Activated CD4-positive, CD25-positive, alpha-beta regulatory T cell treated with anti-CD3 and anti-CD28 coated beads, Interleukin-2, amount 50 U/mL, for 24 hours (primary cell): ENCODE measurements at places on chromosomes 12 and 14.

GRCh38 chr14:95098984-95099599 lies 58.2 kb downstream of the DICER1 start:
- no peak for ATAC-seq

DNA sequence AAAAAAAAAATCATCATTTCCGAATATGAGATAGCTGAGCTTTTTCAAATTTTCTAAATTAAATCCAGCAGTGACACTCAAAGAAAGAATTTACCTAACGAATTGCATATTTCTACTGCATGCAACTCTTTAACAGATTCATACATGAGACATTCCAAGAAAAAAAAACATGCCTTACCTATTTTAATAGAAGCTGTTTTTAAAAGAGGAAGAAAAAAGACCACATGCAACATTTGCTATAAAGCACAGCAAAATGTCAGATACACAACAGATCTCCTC lies 18.5 kb downstream of the CORO1C start:
- ATAC-seq, result no peak

DNA sequence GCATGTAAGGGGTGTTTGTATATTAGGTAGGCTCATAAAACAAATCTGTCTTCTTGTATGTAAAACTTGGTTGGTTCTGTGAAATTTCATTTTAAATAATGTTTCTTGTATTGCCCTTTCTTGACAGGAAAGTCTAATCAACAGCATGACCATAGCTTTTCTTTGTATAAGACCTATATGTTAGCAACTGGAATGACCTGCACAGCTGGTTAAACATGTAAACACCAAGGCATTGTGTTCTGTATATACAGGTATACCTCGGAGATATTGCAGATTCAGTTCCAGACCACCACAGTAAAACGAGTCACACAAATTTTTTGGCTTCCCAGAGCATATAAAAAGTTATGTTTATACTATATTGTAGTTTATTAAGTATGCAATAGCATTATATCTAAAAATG lies 183.6 kb downstream of the ERC1 start:
- ATAC-seq, result no peak

- ATAC-seq, result no peak
These were observed 184.0 kb downstream of the TMEM121 start for GRCh38 chr14:105710119-105711043.

DNA sequence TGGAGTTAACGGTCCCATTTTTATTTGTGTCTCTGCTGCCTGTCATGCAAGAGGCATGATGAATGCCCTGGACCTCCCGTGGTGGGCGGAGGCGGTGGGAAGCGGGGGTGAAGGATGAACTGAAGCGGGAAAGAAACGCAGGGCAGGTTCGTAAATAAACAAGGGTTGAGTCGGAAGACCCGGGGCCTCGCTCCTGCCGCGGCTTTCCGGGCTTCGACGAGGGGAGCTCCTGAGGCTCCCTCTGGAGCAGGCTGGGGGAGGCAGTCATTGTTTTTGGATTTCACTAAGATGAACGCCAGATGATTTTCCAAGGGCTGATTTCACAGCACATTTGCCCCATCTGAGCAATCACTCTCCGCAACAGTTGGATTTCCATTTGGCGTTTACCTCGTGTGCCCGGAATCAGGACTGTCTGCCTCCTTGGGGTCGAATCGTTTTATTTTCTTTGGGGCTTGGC lies 130.2 kb downstream of the SLC38A6 start:
- ATAC-seq, result no peak

- peak; percentile 81 for ATAC-seq
These were observed 20.0 kb downstream of the BORCS5 start for GRCh38 chr12:12376646-12377448.

GRCh38 chr12:89831310-89832095 lies 122.9 kb upstream of the ATP2B1 start:
- ATAC-seq, result no peak

GRCh38 chr12:20212658-20213555 lies 155.4 kb upstream of the PDE3A start:
- ATAC-seq, result no peak

DNA sequence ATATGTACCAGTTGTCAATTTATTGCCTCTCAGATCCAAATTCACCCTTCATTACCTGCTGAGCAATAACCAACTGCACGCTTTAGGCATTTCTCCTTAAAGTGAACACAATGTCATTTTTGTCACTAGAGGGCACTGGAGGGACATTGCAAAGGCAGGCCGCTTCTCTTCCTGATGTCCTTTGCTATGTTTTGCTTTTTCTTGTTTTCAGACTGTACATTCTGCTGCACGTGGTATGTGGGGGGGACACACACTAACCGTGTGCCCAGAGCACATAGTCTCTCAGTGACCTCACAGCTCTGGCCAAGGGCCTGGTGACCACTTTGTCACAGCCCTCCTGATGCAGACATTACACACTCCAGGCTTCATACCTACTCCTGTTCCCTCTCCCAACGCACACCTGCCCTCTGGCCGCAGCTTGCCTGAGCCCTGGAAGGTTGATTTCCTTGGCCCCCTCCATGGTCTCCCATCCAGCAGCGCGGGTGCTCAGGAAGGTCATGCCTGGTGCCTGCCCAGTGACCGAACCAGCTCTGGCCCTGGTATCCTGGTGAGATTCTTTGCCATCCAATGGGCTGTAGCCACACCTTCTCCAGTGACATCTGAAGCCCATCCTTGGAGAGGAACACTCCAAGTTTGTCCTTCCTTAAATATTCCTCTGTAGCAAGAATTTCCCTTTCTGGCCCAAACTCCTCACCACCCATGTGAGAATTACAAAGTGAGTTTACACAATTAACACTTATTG lies 39.9 kb downstream of the MYO1H start:
- ATAC-seq, result no peak

DNA sequence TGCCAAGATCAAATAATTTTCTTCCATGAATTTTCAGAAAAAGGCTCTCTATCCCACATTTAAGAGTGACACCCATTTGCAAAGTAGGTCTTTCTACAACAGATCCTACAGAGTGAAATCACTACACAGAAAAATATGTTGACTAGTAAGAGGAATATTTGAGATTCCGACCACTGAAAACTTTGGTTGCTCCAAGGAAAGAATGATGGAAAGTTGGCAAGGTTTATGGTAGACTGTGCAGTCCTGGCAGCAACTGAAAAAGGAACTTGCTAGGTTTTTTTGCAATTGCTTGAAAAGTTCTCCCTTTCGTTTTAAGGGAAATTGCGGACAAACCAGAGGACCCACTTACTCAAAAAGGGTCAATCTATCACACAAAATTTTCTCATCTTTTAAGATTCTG lies 83.1 kb upstream of the TSPAN8 start:
- ATAC-seq, result no peak

GRCh38 chr14:34632411-34632978 lies 2.5 kb upstream of the SNX6 start:
- ATAC-seq, result no peak

- ATAC-seq, result no peak
These were observed 178.0 kb downstream of the DACT1 start for GRCh38 chr14:58815794-58816193.

GRCh38 chr12:16323638-16324037 lies 23.8 kb upstream of the MGST1 start:
- no peak for ATAC-seq

DNA sequence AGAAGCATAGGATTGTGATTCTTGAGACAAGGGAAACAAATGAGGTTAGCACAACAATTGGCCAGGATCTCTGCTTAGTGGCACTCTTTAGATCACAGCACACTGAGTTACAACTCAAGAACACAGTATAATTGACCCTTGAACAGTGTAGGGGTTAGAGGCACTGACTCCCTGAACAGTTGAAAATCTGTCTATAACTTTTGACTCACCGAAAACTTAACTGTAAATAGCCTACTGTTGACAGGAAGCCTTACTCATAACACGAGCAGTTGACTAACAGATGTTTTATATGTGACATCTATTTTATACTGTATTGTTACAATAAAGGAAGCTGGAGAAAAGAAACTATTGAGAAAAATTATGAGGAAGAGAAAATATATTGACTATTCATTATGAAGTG lies 296.1 kb downstream of the RERGL start:
- no peak for ATAC-seq

- no peak for ATAC-seq
These were observed 77.0 kb downstream of the GTF2A1 start for GRCh38 chr14:81143793-81144192.

DNA sequence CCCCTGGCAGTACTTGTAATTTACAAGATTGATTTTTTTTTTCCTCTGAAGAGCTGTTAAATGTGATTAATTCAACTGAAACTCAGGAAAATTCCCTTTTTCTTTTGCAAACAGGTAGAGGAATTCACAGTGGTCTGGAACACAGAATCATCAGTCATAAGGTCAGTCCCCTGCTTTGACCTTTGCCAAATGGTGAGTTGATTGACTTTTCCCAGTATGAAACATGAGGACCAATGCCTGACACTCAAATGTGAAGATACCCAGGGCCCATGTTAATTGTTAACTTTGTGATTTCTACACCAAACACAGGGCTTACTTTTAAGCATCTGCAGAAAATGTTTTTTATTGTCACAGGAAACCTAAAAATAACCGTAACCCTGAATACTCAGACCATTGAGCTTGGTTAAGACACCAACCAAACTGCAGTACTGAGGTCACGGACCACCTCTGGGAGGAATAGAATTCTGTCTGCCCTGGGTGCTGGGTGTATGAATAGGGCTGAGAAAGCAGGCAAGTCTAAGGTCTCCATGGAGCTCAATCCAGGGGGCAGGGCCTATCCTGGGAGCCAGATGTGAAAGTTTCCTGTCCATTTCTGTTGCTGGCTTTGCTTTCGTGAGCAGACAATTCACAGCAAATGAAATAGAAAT lies 192.4 kb downstream of the TMX1 start:
- ATAC-seq, result no peak

GRCh38 chr12:116642106-116642505 lies 82.9 kb downstream of the MAP1LC3B2 start:
- no peak for ATAC-seq

- no peak for ATAC-seq
These were observed 15.5 kb downstream of the BTBD7 start for GRCh38 chr14:93317210-93317874.

DNA sequence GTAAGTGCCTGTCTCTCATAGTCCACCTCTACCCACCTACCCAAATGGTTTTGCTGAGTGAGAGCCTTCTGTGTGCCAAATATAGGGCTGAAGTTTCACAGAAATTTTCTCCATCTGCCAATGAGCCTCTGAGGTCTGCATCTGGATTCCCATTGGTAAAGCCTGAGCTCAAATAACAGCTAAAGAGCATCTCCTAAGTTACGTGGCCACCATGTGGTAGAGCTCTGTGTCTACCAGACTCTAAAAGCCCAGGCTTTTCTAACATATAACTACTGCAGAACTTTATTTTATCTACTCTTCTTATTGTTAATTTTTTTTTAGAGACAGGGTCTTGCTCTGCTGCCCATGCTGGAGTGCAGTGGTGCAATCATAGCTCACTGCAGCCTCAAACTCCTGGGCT lies 16.0 kb downstream of the AMDHD1 start:
- no peak for ATAC-seq

DNA sequence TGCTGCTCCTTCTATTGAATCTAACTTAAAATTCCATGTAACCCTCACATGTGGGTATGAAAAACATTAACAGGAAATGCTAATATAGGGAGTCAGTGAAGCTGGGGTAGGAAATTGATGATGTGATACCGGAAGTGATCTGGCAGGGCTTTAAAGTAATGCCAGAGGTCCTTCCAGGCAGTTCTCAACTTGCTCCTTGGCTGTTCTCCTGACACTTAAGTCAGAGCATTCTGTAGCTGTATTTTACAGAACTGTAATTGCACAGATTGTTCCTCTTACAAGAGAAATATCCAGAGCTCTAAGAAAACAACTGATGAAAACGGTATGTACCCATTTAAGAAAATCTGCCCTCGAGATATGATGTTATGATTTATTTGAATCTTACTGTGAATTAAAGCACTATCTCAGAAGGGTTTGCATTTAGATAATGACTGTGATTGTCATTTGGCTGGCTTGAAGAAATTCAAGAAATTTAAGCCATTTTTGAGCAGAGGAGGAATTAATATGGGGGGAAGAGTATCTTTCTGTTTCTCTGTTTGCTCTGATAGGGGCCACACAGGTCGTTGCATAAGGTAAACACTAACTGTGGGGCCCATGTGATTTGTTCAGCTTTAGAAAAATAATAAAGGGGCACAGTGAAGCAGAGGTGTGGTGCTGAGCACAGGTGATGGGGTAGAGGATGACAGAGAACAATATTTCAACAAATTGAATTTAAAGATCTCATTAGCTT lies 88.4 kb downstream of the BBS10 start:
- ATAC-seq, result no peak

DNA sequence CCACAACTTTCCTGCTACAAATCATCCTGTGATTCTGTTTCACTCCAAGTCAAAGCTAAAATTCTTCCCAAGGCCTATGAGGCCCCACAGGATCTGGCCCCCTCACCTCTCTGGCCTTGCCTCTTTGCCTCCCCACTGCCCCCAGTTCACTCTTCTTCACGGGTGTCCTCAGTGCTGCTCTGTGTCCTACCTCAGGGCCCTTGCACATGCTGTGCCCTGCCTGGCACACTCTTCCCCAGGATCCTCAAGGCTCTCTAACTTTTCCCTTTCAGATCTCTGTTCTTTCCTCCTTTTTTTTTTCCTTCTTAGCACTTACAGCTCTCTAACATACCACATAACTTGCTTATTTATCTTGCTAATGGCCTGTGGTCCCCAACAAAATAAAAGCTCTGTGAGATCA lies 29.2 kb downstream of the RASAL1 start:
- ATAC-seq, result no peak

- no peak for ATAC-seq
These were observed 354.4 kb downstream of the EGLN3 start for GRCh38 chr14:33596211-33597080.

DNA sequence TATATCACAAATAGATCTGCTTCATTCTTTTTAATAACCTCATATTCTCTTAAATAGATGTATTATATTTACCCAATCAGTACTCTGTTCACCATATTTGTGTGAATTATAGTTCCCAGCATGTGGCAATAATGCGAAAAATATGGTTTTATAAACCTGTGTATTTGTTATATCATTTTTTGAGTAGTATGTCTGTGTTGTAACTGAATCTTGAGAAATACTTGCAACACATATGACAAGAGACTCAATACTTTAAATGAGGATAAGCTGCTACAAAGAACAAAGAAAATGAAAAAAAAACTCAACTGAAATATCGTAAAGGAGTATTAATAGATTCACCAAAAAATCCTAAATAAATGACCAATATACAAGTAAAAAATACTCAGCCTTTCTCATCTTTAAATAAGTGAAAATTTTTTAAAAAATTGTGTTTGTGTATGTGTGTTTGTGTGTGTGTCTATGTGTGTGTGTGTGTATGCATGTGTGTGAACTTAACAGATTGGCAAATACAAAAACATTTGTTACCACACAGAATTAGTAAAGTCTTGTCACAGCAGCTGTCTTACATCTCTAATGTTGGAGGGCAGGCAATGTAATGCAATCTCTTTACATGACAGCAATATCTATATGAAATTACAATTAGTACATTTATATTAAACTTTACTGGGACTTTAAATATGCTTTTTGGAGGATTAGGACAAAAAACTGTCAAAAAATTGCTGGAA lies 441.9 kb upstream of the MGAT4C start:
- no peak for ATAC-seq

GRCh38 chr12:32922546-32923297 lies 26.1 kb upstream of the PKP2 start:
- no peak for ATAC-seq
